Osteocyte (in vitro differentiated cells): ENCODE measurements at places on chromosomes 1 and 21. TPM values are rescaled to one million over a fixed set of nuclear protein-coding genes. Genes with fewer than 3 reads are reported as not detected.

The TCHHL1 gene
- total RNA-seq, result not detected in 2 replicates

The TTC34 gene
- total RNA-seq, result 1.4 and 1.7 TPM in 2 replicates

The FCGR1A gene
- not detected in 2 replicates for total RNA-seq

The KRTAP11-1 gene
- total RNA-seq, result not detected in 2 replicates

The GJA5 gene
- not detected in 2 replicates for total RNA-seq

The GRIK3 gene
- not detected in 2 replicates for total RNA-seq

The SYTL1 gene
- 0.46 and 0.97 TPM in 2 replicates for total RNA-seq

The PCP4L1 gene
- not detected in 2 replicates for total RNA-seq

The ACTL8 gene
- total RNA-seq, result not detected in 2 replicates

The MYOC gene
- not detected in 2 replicates for total RNA-seq

The TDRD10 gene
- not detected in 2 replicates for total RNA-seq

The TNFRSF18 gene
- total RNA-seq, result not detected in 2 replicates

GRCh38 chr1:185541871-185542301 lies 192.3 kb upstream of the HMCN1 start:
- no peaks in the 10 kb centered on the region for H3K36me3 ChIP-seq
- H3K4me1 ChIP-seq, result peaks cover 15% of the 10 kb centered on the region
- no peaks in the 10 kb centered on the region for H3K27me3 ChIP-seq
- no peak for DNase-seq
- H3K4me3 ChIP-seq, result no peak overlapping the region

DNA sequence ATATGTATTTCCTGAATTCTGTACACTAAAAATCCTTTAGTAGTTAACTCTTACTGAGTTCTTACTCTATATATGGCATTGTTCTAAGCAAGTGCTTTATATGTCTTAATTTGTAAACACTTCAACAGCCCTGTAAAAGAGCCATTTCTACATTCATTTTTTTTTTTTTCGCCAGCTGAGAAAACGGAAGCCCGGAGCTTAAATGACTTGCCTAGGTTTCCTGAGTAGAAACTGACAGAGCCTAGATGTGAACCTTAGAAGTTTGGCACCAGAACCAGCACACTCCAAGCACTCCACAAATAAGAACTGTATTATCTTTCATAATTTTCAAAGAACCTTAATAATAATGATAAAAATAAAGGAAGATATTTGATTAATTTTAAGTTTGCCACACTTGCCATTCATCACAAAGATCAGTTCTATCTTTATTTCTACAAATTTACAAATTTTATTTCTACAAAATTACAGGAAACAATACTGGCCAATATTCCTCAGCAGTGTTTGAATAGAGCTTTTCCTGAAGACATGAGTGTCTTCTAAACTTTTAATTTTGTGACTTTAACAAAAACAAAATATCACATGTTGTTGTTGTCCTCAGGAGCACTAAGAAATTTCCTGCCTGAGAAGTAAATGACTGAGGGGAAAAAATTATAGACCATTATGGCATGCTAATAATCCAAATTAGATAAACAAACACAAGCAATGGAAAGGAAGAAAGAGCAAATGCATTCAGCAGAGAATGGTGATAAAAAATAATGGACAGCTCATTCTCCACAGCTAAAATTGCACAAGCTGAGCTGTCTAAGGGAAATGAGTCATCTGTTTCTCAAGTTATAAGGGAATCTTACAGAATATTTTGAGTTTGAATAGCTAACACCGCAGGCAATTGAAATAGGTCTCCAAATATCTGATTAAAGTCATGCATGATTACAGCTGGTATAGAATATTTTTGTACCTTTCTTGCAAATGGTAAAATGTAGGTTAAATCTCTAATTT lies 71.2 kb downstream of the DPYD start:
- H3K4me1 ChIP-seq, result peaks cover 33% of the 10 kb centered on the region
- peaks cover 4% of the 10 kb centered on the region for H3K36me3 ChIP-seq
- no peaks in the 10 kb centered on the region for H3K27me3 ChIP-seq
- DNase-seq, result no peak
- peak overlapping the region; percentile 39 for H3K4me3 ChIP-seq

GRCh38 chr1:219659684-219660083 lies 46.8 kb upstream of the ZC3H11B start:
- H3K27me3 ChIP-seq, result no peaks in the 10 kb centered on the region
- H3K4me1 ChIP-seq, result peaks cover 42% of the 10 kb centered on the region
- DNase-seq, result no peak
- H3K4me3 ChIP-seq, result no peak overlapping the region
- peak overlapping the region; percentile 57 for H3K27ac ChIP-seq

DNA sequence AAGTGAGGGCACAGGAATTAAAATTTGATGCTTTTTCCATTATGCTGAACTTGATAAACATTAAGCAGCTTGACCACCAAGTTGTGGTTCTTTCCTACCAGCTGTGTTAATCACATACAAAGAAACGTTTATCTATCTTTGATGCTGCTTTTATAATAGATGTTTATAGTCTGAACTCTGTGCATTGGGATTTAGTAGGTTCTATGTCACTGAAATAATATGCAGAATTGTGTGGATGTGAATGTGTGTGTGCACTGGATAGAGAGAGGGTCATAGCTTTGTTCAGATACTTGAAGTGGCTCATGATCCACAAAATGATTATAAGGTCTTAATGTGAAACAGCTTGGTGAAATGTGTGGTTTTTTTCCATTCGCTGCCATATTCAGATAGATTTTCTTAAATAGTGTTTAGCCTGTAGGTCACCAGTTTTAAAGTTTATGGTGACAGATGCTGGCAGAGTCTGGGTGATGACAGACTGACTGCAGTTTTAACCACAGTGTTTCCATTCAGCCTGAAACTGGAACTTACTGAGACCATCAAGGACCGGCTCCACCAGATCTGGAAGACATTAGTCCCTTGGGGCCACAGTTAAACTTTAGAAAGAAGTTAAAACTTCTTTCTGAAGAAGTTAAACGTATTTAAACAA lies 10.2 kb downstream of the DDI2 start:
- no peaks in the 10 kb centered on the region for H3K27me3 ChIP-seq
- H3K4me1 ChIP-seq, result peaks cover 22% of the 10 kb centered on the region
- H3K4me3 ChIP-seq, result no peak overlapping the region
- DNase-seq, result no peak

DNA sequence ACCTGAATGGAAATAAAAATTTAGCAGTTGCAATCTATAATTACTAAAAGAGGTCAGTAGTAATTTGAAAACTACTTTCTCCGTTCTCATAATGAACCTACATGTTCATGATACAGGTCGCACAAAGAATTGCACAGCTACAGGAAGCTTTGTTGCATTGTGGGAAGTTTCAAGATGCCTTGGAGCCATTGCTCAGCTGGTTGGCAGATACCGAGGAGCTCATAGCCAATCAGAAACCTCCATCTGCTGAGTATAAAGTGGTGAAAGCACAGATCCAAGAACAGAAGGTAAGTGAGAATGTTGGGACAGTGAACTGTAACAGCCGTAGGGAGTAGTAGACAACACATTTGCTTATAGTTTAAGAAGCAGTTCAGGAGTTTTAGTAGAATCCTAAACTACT lies 68.8 kb upstream of the BMP8A start:
- DNase-seq, result no peak
- no peak overlapping the region for H3K4me3 ChIP-seq
- H3K36me3 ChIP-seq, result peaks cover 48% of the 10 kb centered on the region
- no peaks in the 10 kb centered on the region for H3K27me3 ChIP-seq

- H3K27ac ChIP-seq, result no peak overlapping the region
- DNase-seq, result no peak
- no peaks in the 10 kb centered on the region for H3K36me3 ChIP-seq
- no peaks in the 10 kb centered on the region for H3K27me3 ChIP-seq
Observed at GRCh38 chr1:189628857-189629256, 848.8 kb downstream of the BRINP3 start.

DNA sequence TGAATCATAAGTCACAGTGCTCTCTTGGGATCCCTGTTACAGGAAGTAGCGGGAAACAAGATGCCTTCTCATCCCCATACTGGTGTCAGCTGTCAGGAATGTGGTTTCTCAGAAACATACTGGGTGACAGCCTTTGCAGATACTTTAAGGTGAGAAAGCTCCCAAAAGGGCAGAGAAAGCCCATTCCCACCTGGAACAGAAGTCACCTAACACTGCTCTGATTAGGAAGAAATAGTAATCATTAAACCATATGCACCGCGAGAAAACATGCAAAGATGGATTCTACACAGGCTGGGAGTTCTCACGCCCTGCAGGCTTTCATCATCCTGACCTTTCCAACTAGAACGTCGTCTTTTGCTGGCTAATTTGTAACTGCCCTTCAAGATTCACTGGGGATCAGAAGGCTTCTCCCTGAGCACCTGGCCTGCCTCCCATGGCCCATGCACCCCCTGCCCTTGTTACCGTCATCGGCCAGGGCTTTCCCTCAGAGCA lies 46.2 kb upstream of the SLC44A3 start:
- H3K4me3 ChIP-seq, result no peak overlapping the region
- peaks cover 18% of the 10 kb centered on the region for H3K4me1 ChIP-seq
- DNase-seq, result no peak
- H3K27ac ChIP-seq, result peak overlapping the region; percentile 73

GRCh38 chr21:24895885-24896734 lies 711.2 kb downstream of the MRPL39 start:
- no peaks in the 10 kb centered on the region for H3K36me3 ChIP-seq
- no peaks in the 10 kb centered on the region for H3K4me1 ChIP-seq
- no peak overlapping the region for H3K4me3 ChIP-seq
- peaks cover 3% of the 10 kb centered on the region for H3K27me3 ChIP-seq

DNA sequence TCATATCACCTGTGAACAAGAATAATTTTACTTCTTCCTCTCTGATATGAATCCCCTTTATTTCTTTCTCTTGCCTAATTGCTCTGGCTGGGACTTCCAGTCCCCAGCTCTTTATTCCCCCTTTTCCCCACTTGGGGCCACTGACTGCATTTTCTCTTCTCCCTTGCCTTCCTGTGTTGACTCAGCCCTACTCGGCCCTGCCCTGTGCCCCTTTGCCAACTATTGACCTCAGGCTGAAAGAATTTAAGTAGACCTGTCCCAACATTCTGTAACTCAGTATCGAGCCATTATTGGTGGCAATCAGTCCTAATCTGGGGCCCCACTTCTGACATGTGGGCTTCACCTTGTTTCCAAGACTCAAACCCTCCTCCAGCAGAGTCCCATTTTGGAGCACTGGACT lies 60.6 kb upstream of the STUM start:
- DNase-seq, result no peak
- peaks cover 73% of the 10 kb centered on the region for H3K27me3 ChIP-seq
- no peak overlapping the region for H3K27ac ChIP-seq
- no peak overlapping the region for H3K4me3 ChIP-seq

DNA sequence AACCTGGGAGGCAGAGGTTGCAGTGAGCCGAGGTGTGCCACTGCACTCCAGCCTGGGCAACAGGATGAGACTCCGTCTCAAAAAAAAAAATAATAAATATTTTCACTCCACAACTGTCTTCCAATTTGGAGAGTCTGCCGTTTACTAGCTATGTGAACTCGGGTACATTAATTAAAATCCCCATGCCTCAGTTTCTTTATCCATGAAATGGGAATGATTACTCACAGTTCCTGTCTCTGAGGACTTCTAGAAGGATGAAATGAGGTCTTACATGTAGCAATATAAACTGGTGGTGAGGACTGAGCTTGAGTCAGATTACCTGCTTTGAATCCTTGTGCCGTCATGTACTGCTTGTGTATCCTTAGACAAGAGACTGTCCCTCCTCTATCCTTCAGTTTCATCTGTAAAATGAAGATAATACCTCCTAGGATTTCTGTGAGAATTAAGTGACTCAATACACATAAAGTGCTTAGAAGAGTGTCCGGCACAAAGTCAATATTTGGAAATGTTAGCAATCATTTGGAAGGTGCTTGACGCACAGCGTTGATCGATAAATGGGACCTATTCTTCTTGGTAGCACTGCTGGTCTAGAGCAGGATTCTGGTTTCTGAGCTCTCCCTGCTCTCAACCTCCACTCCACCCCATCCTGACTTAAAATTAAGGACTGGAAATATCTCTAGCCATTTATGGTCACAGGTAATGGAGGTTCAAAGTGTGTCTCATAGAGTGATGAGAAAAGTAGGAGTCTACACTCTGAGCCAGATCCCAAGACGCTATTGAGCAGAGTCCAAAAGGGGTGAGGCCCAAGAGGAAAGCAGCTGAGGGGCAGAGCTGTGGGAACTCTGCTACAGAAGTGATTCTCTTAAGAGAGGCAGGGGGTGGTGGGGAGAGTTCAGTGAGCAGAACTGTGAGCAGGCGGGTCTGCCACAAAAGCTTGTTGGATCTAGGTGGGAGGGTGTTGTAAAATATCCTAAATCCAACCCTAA lies 11.6 kb upstream of the DDI2 start:
- DNase-seq, result no peak
- H3K4me3 ChIP-seq, result no peak overlapping the region
- peaks cover 8% of the 10 kb centered on the region for H3K27me3 ChIP-seq
- peaks cover 13% of the 10 kb centered on the region for H3K4me1 ChIP-seq
- peaks cover 2% of the 10 kb centered on the region for H3K36me3 ChIP-seq

DNA sequence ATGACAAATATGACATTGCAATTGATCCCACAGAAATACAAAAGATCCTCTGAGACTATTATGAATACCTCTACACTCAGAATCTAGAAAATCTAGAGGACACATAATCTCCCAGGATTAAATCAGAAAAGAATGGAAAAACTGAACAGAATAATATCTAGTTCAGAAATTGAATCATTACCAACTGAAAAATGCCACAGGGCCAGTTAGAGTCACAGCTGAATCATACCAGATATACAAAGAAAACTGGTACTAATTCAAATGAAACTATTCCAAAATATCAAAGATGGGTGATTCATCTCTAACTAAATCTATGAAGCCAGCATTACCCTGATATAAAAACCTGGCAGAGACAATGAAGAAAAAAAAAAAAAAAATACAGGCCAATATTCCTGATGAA lies 149.3 kb downstream of the BRINP3 start:
- peak overlapping the region; percentile 57 for H3K27ac ChIP-seq
- H3K27me3 ChIP-seq, result no peaks in the 10 kb centered on the region
- no peak overlapping the region for H3K4me3 ChIP-seq
- DNase-seq, result no peak
- H3K4me1 ChIP-seq, result peaks cover 14% of the 10 kb centered on the region

DNA sequence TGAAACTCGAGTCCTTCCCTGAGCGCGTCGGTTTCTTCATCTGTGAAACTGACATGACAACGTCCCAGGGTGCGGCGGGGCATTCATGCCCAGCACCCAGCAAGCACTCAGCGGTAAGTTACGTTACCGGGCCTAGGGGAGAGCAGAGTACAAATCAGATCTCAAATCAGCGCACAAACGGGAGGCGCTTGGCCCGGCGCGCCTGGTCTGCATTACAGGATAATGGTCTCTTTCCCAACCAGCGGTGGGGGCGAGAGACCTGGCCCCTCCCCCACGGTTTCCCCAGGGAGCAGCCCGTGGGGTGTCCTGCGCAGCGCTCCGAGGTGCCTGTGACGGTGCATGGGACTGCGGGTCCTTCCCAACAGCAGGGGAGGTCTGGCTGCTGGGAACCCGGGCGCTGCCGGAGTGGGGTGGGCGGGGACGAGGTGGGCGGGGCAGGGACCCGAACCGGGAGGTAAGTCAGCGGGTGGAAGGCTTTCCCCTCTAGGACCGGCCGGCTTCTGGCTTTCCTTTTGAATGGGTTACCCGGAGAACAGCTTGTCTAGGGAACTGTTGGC lies 1.0 kb downstream of the TMEM51 start:
- peak overlapping the region; percentile 55 for H3K4me3 ChIP-seq
- H3K27ac ChIP-seq, result no peak overlapping the region
- no peaks in the 10 kb centered on the region for H3K36me3 ChIP-seq
- peaks cover 15% of the 10 kb centered on the region for H3K4me1 ChIP-seq
